Stimulated activated naive CD4-positive, alpha-beta T cell treated with Interleukin-2 at 50 U/mL for 16 hours (primary cell): ENCODE measurements at places on chromosomes 5 and 9.

DNA sequence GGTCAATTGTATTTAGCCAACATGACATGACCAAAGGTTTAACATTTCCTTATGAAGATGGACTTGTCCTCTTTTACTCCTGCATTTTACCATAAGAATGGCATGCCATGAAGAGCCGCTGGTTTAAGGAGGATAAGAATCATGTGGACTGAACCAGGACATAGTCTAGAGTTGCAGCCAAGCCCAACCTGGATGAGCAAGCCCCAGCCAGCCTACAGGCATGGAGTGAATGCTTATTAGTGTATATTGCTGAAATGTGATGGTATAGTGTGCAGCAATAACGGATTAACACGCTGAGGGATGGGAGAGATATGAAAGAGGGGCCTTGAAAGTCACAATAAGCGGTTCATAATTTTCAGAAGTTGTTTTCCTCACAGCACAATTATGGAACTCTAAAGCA, 523.2 kb downstream of the NTRK2 start:
- no peak for DNase-seq

- DNase-seq: no peak
Measured at GRCh38 chr9:16591092-16591491, 279.4 kb downstream of the BNC2 start.

DNA sequence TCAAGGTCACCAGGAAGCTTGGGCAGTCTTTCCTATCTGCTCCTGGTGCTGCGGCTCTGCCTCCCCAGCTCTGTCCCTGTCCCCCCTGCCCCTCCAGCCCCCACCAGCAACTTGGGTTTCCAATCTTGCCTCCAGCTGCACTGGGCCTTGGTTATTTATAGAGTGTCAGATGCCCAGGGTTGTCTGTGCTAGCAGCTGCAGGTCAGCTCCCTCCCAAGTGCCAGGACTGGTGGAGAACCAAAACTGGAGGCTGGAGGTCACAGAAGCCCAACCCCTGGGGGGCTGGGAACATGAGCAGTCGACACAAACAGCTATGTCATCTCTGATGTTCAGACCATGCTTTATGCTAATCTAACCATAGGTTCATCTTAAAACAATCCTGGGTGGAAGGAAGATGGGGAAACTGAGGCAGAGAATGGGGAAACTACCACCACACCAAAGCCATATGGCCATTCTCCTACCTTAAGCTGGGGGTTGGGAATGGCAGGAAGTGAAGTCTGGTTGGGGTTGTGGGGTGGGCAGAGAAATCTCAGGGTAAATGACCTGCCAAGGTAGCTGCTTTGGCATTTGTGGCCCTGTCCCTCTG, 1.7 kb downstream of the TPM2 start:
- DNase-seq: no peak

DNA sequence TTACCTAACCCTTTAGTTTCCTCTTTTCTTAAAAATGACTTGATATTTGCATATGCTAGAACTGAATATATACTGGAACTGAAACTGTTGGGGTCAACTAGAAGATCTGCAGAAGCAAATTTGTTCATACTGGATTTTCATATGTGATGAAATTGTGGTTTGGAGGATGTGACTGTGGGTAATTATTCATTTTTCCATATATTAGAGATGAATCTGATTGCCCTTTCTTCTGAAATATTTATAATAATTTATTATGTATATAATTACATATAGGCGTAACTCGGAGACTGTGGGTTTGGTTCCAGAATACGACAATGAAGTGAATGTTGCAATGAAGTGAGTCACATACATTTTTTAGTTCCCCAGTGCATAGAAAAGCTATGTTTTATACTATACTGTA, 149.1 kb downstream of the ATP10B start:
- DNase-seq: no peak

- no peak for DNase-seq
Measured at GRCh38 chr9:6218099-6218502, 2.5 kb downstream of the IL33 start.

- no peak for DNase-seq
Measured at GRCh38 chr5:60520451-60521227, 179.3 kb downstream of the DEPDC1B start.

- no peak for DNase-seq
Measured at GRCh38 chr5:123819386-123819785, 307.4 kb downstream of the CSNK1G3 start.

DNA sequence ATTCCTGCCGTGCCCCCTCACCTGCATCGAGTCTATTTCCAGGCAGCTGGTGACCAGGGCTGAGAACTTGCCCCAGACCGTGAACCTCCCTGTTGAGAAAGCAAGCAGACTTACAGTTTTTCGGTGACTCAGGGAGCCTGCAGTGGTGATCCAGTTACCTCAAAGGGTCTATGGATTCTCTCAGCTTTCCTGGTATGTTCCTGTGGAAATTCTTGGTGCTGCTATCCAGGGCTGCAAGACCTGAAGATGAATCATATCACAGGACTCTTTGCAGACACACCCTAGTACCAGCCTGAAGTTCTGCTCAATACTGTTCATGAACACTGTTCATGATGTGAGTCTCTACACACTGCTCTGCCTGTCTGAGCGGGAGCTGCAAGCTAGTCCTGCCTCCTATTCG, 154.7 kb downstream of the WDR70 start:
- DNase-seq: no peak

DNA sequence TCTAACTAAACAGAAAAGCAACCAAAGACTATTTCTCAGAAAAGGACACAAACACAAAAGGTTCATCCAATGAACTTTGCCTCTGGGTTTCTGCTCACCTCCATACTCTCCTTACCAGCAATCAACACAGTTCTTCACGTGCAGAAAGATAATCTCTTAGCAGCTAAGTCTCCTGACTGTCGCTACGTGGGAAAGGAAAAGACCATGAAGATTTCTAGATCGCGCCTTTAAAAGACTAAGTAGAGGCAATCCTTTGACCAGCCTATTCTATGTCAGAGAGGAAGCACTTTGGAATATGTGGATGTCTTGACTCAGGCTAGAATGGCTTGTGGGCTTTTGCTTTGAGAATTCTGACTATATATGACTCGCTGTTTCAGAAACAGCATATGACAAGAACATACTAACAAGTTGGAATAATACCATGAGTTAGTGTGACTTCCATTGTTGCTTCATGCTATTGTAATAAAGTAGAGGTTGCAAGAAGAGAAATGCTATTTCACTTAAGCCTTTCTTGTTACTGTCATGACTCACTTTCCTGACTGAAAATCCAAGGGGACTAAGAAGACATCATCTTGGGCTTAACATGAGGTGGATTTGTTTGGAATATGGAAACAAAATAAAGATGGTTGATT, 339.5 kb upstream of the RFX3 start:
- no peak for DNase-seq

GRCh38 chr9:126777733-126778132, 27.1 kb upstream of the ZBTB43 start:
- DNase-seq: no peak

- DNase-seq: no peak
Measured at GRCh38 chr5:3009605-3010004, 258.1 kb upstream of the IRX2 start.

GRCh38 chr5:93289942-93290341, 291.1 kb downstream of the NR2F1-AS1 start:
- no peak for DNase-seq

DNA sequence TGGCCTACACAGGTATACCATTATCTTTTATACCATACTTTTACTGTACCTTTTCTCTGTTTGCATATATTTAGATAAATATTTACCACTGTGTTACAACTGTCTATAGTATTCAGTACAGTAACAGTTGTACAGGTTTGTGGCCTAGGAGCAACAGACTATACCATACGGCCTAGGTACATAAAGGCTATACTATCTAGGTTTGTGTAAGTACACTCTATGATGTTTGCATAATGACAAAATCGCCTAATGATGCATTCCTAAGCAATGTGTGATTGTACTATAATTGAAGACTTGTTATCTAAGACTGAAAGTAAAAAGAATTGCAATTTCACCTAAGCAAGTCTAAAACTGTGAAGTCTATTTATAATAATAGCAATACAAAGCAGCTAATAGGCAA, 3.9 kb downstream of the C9orf72 start:
- DNase-seq: no peak

DNA sequence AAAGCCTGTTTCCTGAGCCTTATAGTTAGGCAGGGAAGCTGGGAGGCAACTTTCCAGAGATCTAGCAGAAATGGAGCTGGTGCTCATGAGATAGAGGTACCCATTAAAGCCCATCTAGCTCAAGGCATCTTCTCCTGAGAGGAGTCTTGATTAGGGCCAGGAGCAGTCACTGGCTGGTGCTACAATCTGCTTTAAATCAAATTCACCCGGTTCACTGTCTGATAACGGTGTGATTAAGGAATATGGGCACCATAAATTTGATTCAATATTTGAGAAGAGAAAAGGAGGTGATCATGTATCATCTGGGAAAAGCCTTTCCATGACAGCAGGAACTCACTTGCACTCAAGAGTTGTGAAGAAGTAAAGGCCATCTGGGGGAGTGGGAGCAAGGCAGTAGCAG, 23.9 kb upstream of the NR5A1 start:
- DNase-seq: no peak

GRCh38 chr9:79489261-79490000, 82.3 kb upstream of the TLE4 start:
- no peak for DNase-seq

GRCh38 chr5:94153736-94154450, 412.5 kb upstream of the POU5F2 start:
- no peak for DNase-seq

DNA sequence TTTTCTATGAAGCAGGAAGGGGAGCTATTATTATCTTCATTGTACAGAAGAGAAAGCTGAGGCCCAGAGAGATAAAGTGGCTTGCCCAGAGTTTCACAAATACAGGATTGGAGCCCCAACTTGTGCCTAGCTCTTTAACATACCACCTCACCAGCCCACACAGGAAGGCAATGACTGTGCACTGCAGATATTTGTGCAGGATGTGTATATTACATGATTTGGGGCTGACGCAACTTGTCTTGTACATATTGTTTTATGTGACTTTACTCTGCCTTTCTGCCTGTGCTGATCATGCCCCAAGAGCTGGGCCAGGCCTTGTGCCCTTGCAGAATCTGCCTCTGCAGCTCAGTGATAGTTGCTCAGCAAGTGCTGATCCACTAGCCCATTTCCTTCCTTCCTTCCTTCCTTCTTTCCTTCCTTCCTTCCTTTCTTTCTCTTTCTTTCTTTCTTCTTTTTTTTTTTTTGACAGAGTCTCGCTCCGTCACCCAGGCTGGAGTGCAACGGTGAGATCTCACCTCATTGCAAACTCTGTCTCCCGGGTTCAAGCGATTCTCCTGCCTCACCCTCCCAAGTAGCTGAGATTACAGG, 106.6 kb upstream of the TBCA start:
- DNase-seq: no peak

- DNase-seq: no peak
Measured at GRCh38 chr5:128252756-128253155, 169.2 kb downstream of the SLC12A2 start.

GRCh38 chr9:6440405-6440804, 27.4 kb downstream of the UHRF2 start:
- no peak for DNase-seq

GRCh38 chr5:136529081-136529480, 163.7 kb upstream of the TRPC7 start:
- DNase-seq: no peak

GRCh38 chr9:137505421-137506140, 44.6 kb downstream of the PNPLA7 start:
- no peak for DNase-seq

- DNase-seq: no peak
Measured at GRCh38 chr5:43141211-43141610, 20.5 kb downstream of the ZNF131 start.

DNA sequence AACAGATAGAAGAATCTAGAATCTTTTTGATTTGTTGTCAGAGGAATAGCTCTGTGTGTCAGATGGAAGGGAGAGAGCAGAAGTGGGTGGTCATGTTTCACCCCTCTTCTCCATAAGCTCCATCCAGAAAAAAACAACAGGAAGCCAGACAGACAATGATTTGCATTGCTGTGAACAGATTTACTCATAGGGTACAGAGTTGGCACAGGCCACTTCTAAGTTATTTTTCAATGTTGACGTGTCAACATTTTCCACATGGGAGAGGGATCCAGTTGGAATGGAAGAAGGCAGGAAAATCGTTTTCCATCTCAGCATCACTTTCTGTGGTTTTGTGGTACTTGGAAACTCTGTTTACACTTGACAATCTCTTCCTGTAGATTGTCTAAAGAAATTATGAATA, 86.7 kb downstream of the INSYN2B start:
- no peak for DNase-seq

DNA sequence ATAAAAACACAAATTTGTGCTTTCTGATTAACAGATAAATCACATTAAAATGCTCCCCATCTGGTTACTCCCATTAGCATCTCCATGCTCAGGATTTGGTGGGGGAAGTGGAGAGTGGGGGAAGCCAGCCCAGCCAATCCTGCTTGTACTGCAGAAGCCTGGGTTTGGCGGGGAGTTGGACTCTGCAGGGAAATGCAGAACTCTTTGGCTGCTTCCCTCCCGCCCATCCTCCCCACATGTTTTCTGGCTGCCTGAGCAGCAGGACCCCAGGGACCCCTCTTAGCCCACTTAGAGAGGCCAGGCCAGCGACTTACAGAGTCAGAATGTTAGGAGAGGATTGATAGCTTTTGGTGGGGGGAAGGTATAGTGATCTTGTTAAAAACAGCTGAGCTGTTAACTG, 59.5 kb upstream of the FOXI1 start:
- no peak for DNase-seq

DNA sequence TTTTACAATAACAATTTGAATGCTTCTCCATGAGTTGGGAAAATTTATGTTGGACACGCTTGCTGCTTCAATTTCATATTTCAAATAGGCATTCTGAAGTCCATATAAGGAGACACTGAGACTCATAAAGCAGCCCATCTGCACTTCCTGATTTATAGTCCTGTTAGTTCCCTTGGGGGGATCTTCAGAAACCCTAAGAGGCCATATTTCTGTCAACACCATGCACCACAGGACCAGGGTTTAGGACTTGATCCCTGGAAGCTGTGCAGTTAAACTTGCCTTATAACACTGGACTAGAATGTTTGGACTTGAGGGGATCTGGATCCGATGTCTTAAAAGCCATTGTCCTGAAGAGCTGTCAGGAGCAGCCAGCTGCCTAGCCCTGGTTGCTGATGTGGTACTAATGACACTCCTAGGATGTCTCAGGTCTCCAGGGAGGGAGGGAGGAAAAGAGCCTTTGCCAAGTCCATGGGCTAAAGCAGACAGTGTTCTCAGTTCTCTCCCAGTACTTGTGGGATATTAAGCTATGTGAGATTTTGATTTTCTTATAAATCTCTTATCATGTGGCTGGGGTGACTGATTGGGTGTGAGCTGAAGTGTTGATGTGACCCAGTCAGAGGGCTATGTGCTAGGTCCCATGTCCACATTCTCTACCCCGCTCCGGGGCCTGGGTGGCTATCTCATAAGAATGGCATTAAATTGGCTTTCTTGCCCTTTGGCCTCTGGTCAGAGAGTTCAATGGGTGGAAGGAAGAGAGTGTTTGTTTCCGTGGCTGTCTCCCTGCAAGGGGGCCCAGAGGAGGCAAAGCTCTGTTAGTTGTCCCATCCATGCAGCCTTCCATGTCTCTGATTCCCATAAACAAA, 399.8 kb downstream of the OSTF1 start:
- DNase-seq: no peak
